Endodermal cell (in vitro differentiated cells): ENCODE measurements at places on chromosomes 2 and 18.
A peak's percentile ranks its signal among the peaks of the same experiment; 100 is the strongest.

DNA sequence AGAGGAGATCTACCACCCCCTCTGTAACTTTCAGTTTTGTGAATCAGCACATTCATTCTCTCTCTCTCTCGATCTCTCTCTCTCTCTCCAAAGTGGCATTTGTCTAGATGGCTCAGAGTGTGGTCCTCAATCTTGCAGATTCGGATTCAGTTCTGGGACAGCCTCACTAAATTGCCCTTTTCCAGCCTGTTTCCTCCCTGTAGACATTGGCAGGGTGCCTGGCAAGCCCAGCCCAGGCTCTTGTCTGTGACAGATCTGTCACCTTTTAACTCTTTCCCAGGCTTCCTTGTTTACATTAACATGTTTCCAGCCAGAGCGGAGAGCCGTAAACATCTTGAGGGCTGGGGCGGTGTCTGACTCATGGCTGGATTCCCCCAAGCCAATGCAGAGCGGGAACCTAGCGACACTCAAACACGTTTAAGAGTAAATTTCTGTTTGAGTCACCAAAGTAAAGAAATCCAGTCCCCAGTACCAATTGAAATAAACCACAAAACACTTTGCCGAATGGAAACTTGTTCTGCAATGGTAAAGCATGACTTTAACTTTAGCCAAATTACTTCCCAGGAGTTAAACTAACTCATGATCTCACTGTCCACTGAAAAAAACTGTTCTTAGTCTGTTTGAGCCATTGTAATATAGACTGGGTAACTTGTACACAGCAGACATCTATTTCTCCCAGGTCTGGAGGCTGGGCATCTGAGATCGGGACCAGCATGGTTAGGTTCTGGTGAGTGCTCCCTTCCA lies 6.6 kb upstream of the CYP27C1 start:
- peak; percentile 61 for DNase-seq
- H3K36me3 ChIP-seq, result no peaks in the 10 kb centered on the region
- no peak overlapping the region for H3K27ac ChIP-seq
- H3K27me3 ChIP-seq, result no peaks in the 10 kb centered on the region
- H3K4me1 ChIP-seq, result no peaks in the 10 kb centered on the region

DNA sequence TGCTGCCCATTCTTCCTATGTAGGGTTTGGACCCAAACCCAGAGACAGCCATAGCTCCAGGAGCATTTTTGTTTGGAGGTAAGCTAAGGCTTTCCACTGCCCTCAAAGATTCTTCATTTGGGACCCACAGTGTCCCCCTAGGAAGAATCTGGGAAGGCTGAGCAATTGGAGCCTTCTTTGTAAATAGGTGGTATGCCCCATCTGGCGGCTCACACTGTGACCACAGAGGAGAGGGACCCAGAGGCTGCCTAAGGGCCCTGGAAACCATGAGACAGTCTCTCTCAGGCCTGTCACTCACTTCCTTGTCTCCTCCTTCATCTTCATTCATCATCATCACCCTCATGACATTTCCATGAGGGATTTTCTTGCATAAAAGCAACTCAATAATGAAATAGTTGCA lies 215.4 kb upstream of the OSR1 start:
- H3K27me3 ChIP-seq, result no peaks in the 10 kb centered on the region
- no peak for DNase-seq
- H3K36me3 ChIP-seq, result no peaks in the 10 kb centered on the region
- H3K4me3 ChIP-seq, result no peak overlapping the region

- H3K27me3 ChIP-seq, result no peaks in the 10 kb centered on the region
- H3K4me1 ChIP-seq, result peaks cover 6% of the 10 kb centered on the region
- H3K4me3 ChIP-seq, result no peak overlapping the region
- peak; percentile 79 for DNase-seq
Observed at GRCh38 chr2:70523996-70524965, 29.3 kb downstream of the TGFA start.

DNA sequence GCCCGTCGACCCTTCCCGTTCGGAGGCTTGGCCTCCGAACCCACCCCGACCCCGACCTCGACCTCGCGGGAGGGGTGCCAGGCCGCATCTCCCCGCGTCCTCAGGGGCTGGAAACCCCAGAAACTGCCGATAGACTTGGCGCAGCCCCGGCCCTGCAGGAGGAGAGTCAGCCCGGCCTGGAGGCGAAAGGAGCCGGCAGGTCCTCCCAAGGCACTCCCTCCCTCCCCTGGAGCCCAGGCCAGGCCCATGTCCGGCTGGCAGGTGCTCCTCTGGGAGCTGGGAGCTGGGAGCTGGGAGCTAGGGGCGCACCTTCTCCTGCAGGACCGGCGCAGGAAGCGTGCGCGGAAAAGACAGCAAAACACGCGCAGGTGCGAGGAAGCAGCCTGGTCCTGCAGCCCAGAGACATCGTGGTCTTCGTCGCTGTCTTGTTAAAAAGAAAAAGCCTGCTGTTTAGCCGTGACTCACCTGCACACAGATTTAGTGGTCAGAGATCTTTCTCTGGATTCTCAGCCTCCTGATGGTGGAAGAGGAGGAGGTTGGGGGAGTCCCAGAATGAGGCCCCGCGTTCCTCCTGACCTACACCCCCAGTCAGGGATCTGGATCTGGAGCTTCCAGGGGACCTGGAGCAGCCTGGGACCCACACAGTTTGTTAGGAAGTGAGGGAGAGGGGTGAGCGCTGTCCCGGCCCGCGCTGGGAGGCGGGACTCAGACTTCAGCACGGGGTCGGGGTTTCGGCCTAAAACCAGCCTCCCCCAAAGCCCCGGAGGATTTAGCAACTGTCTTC lies 660 bp upstream of the MBP start:
- H3K4me3 ChIP-seq, result peak overlapping the region; percentile 79
- no peaks in the 10 kb centered on the region for H3K36me3 ChIP-seq
- no peaks in the 10 kb centered on the region for H3K4me1 ChIP-seq
- no peak overlapping the region for H3K27ac ChIP-seq

DNA sequence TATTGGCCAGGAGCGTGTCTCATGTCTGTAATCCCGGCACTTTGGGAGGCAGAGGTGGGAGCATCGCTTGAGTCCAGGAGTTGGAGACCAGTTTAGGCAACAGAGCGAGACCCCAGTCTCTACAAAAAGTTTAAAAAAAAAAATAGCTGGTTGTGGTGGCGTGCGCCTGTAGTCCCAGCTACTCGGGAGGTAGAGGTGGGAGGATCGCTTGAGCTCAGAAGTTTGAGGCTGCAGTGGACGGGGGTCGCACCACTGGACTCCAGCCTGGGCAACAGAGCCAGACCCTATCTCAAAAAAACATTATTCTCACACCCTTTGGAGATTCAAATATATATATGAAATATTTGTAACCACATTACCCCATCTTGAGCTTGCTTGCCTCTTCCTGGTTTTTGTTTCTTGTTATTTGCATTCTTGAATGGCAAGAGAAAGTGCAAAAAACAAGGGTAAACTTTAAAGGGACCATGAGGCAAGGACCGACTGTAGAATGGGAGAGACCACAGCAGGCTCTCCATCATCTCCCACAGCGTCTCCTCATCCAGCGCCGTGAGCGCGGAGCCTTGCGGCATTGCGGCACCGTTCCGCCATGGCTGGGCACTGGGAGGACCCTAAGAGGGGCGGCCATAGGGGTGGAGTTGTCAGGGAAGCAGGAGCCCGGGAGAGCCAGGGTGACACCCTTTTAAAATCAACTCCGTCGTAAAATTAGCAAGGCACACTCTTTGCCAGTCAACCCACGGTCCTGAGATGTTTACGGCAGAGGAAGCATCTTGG lies 1.4 kb downstream of the ELP2 start:
- H3K36me3 ChIP-seq, result peaks cover 21% of the 10 kb centered on the region
- H3K27me3 ChIP-seq, result no peaks in the 10 kb centered on the region
- DNase-seq, result no peak
- peak overlapping the region; percentile 96 for H3K4me3 ChIP-seq
- H3K4me1 ChIP-seq, result no peaks in the 10 kb centered on the region
- H3K27ac ChIP-seq, result no peak overlapping the region

- H3K36me3 ChIP-seq, result no peaks in the 10 kb centered on the region
- H3K4me3 ChIP-seq, result no peak overlapping the region
- no peaks in the 10 kb centered on the region for H3K27me3 ChIP-seq
- H3K27ac ChIP-seq, result no peak overlapping the region
Observed at GRCh38 chr2:46091004-46091403, 206.2 kb upstream of the EPAS1 start.

DNA sequence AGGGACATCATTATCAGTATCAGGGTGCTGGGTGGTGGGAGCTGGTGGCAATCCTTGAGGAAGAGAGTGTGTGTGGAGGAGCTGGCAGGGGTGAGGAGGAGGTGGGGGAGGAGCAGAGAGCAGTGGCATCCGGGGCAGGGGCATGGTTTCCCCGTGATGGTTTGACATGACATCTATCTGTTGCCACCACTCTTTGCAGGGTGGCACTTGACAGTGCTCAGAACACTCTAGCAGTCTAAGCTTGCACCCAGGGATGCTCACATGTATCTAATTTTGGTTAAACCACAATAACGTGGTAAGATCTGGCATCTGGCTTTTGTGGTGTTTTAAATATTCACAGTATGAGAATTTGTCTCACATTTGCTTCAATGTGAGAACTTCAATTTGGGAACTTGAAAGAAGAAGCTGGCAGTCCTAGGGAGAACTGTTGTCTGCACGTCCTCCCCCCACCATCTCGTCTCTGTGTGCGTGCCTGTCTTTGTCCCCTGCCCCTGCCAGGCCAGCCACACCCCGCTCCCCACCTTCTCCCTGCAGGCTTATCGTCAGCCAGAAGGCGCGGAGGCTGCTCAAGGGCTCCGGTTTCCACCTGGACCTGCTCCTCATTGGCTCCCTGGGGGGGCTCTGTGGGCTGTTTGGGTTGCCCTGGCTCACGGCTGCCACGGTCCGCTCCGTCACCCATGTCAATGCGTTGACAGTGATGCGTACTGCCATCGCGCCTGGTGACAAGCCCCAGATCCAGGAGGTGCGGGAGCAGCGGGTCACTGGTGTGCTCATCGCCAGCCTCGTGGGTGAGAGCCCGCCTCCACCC lies 11.7 kb downstream of the SLC4A3 start:
- no peak overlapping the region for H3K27ac ChIP-seq
- peak; percentile 29 for DNase-seq
- no peaks in the 10 kb centered on the region for H3K36me3 ChIP-seq
- H3K4me1 ChIP-seq, result no peaks in the 10 kb centered on the region

DNA sequence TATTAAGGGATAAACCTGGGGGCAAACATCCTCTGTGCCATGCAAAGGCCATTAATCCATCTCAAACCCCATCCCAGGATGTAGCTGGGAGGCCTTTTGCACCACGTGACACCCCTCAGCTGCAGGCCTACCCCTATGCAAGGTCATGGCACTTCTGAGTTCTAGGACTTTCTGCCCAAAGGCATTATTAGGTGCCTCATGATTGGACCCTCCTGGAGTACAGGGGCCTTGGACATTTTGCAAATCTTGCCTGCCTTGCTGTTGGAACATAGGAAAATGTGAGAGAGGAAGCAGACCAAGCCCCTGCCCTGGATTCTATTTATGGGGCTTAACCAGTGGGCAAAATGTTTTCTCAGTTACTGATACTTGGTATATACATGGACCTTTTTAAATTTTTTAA lies 44.2 kb upstream of the NFU1 start:
- no peaks in the 10 kb centered on the region for H3K36me3 ChIP-seq
- H3K4me1 ChIP-seq, result no peaks in the 10 kb centered on the region
- no peak overlapping the region for H3K27ac ChIP-seq
- H3K27me3 ChIP-seq, result no peaks in the 10 kb centered on the region
- DNase-seq, result no peak

- no peak overlapping the region for H3K4me3 ChIP-seq
- no peaks in the 10 kb centered on the region for H3K4me1 ChIP-seq
- no peak overlapping the region for H3K27ac ChIP-seq
- H3K27me3 ChIP-seq, result no peaks in the 10 kb centered on the region
- DNase-seq, result no peak
Observed at GRCh38 chr2:97654791-97655190, 8.9 kb downstream of the COX5B start.

GRCh38 chr18:31996007-31996406 lies 22.6 kb upstream of the RNF125 start:
- no peaks in the 10 kb centered on the region for H3K36me3 ChIP-seq
- no peaks in the 10 kb centered on the region for H3K27me3 ChIP-seq
- H3K4me1 ChIP-seq, result no peaks in the 10 kb centered on the region
- H3K4me3 ChIP-seq, result no peak overlapping the region

- H3K4me3 ChIP-seq, result no peak overlapping the region
- H3K27me3 ChIP-seq, result peaks cover 26% of the 10 kb centered on the region
- DNase-seq, result no peak
- H3K4me1 ChIP-seq, result no peaks in the 10 kb centered on the region
Observed at GRCh38 chr2:237472909-237473877, 13.9 kb upstream of the MLPH start.

- H3K27ac ChIP-seq, result no peak overlapping the region
- H3K36me3 ChIP-seq, result peaks cover 39% of the 10 kb centered on the region
- no peaks in the 10 kb centered on the region for H3K27me3 ChIP-seq
Observed at GRCh38 chr2:36562973-36563532, 34.9 kb downstream of the FEZ2 start.

DNA sequence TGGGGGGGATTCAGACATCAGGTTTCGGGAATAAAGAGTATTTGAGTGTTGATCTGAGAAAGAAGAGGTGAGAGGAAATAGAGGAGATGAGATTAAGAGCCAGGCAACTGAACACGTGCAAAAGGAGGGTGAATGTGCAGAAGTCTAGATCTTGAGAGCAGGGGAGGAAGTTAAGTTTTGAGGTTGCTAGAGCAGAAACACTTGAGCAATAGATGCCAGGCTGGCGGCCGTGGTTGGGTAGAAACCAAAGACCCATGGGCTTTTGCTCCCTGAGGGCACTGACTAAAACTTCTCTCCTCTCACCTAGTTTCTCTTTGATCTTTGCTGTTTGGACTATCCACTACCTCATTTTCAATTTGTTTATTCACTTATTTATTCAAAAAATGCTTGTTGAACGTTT lies 116.0 kb downstream of the CDC42EP3 start:
- no peaks in the 10 kb centered on the region for H3K4me1 ChIP-seq
- no peaks in the 10 kb centered on the region for H3K36me3 ChIP-seq
- H3K27me3 ChIP-seq, result no peaks in the 10 kb centered on the region
- no peak for DNase-seq
- H3K4me3 ChIP-seq, result no peak overlapping the region
- H3K27ac ChIP-seq, result no peak overlapping the region

DNA sequence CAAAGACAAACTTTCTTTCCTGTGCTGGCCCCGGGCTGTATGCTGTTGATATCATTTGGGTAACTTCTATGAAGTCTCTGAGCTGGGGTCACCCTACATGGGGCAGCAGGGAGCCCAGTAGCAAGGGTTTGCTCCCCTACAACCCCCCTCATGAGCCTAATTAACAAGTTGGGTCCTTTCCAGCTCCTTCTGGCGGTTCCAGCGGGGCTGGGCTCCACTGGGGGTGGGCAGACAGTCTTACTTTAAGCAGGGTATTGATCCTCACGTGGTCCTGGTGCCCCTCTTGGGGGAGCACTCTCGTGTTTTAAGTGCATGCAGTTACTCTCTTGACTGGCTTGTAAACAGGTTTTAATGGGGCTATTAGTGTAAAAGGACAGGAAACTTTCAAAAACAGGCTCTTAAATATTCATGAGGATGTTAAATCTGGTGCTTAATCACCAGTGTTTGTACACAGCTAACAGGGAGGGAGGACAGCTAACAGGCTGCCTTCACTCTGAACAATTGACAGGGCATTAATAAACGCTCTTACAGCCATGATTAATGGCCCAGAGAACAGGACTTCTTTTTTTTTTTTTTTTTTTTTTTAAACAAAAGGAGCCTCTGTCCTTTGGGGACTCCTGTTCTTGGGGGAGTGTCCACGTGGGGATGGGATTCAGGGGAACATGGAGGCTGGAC lies 36.6 kb upstream of the SKOR2 start:
- H3K27ac ChIP-seq, result no peak overlapping the region
- no peak for DNase-seq
- no peak overlapping the region for H3K4me3 ChIP-seq
